ENCODE measurements at places on chromosomes 11 and 22.

DNA sequence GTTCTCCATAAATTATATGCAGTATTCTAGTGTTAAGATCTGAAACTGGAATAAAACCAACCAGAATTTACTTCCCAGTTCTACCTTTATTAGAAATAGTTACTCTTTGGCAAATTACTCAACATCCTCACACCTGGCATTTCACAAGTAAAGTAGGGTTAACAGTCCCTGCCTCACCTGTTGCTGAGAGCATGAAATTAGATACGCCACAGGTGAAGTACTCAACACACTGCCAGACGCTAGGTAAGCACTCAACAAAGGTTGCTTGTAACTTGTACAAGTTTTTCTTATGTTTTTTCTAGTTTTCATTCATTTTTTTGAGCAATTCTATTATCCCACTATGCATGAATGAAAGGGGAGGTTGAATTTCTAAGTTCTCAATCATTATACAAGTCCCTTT lies 267.6 kb upstream of the ARHGAP42 start:
- DNase-seq: no peak

DNA sequence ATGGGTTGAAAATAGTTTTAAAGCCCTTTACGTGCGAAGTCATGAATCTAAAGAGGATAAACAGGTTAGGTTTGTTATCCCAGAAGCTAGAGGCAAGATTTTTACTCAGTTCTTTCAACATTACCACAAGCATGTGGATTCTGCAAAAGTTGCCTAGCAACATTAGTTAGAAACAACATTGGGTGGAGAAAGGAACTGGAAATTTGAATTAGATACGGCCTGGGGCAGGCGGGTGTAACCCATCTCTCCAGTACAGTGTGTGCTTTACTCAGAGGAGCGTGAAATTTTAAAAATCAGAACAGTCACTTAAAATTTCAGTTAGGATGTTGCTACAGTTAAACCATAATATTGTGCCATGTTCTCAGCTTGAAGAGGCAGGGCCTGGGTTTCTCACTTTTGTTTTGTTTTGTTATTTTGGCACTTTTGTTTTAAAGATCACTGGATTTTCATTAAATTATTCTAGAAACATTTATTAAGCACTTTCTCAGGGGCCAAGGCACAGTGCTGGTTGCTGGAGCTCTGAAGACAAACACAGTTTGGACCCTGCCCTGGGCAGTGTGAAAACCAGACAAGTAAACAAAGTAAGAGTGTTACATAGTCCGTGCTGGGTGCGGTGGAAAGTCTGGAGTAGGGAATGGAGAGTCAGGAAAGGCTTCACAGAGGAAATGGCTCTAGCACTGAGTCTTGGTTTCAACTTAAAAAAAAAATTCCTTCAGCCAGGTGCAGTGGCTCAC lies 4.4 kb upstream of the WEE1 start:
- DNase-seq: peak; percentile 87

DNA sequence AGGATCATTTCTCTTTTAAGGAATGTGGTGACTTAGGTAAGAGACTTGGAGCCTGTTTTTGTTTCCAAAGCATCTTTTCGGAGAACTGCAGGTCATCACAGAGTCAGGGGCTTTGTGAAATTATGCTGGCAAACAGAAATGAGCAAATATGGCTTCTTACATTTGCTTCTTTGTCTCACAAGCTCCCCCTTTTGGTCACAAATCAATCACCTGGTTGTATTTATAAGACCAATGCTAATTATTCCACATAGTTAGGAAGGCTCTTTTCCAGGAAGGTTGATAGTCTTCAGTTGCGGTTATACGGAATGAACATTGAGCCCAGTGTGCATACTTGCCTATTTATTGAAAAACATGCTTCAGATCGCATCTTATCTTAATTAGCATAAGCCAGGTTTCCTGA lies 34.6 kb upstream of the CEP126 start:
- DNase-seq: no peak

- no peak for DNase-seq
Measured at GRCh38 chr22:50208430-50208938, 7.7 kb downstream of the SELENOO start.

DNA sequence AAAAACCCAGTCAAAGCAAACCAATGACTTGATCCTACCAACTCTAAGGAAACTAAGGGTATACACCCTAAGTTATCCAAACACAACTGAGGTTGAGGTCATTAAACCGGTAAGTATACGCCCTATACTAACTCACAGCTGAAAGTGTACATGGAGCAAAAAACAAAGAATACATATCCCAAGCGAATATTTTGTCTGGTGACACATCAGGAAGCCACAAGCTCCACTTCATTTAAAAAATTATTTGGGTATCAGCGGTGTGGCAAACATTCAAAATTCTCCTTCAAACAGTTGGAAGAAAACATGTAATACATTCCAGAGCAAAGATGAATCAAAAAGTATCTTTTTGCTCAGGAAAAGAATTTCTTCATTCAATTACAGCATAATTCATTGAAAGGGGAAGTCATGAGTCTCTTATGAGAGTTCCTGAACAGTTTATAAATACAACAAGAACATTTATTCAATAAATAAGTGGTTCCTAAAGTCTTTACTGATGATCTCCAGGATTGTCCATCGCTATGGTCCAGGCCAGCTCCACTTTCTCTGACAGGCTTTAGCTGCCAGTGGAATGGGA lies 4.5 kb upstream of the JAML start:
- no peak for DNase-seq

Measured in left colon (tissue), 2 donors.